Suprapubic skin (tissue), 4 donors: ENCODE measurements at places on chromosomes 4 and X.
A peak's percentile ranks its signal among the peaks of the same experiment; 100 is the strongest.

DNA sequence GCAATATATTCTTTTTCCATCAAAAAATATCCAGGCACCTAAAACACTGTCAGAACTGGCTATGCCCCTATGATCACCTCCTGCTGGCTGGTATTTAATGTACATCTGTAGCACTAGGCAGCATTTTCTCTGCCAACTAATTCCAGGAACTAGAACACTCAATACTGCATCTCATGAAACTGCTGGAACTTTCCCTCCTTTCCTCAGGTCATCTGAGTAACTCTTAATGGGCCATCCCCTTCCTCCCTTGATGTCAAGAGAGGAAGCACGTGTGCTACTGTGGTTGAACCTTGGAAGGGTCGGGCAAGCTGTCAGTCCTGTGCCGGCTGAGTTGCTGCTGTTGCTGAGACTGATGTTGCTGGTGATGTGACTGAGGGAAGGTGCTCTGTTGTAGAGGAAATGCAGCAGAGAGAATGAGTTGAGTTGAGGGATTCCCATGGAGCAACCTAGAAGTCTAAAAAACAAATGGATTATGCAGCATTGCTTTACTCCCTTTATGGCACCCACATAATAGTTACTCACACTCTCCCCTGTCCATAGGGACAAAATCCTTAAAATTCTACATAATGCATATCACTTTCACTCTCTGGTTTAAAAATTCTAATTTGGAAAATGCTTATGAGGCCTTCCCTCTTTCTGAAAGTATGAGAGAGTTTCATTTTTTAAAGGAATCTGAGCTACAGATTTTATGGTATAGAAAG is 39.5 kb downstream of the TMEM165 start:
- no peak for DNase-seq

DNA sequence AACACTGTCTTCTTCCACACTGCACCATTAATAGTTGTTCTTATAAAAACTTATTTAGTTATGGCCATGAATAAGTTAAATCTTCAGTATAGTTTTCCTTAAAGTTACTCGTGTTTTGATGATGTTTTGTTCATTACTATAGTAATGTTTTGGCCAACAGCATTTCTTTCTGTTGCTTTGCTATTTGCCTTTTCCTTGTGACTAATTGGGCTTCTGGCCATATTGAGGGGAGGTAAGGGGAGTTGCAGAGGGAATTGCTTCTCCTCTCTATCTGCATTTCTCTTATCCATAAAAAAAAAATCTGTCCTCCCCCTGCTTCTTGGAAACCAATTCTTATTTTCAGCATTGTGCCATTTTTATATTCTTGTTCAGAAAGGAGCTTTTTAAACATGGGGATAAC is 42.7 kb upstream of the ZCCHC12 start:
- no peak for DNase-seq

- no peak for DNase-seq
Observed at GRCh38 chr4:6986072-6986780, 56.9 kb upstream of the TADA2B start.

DNA sequence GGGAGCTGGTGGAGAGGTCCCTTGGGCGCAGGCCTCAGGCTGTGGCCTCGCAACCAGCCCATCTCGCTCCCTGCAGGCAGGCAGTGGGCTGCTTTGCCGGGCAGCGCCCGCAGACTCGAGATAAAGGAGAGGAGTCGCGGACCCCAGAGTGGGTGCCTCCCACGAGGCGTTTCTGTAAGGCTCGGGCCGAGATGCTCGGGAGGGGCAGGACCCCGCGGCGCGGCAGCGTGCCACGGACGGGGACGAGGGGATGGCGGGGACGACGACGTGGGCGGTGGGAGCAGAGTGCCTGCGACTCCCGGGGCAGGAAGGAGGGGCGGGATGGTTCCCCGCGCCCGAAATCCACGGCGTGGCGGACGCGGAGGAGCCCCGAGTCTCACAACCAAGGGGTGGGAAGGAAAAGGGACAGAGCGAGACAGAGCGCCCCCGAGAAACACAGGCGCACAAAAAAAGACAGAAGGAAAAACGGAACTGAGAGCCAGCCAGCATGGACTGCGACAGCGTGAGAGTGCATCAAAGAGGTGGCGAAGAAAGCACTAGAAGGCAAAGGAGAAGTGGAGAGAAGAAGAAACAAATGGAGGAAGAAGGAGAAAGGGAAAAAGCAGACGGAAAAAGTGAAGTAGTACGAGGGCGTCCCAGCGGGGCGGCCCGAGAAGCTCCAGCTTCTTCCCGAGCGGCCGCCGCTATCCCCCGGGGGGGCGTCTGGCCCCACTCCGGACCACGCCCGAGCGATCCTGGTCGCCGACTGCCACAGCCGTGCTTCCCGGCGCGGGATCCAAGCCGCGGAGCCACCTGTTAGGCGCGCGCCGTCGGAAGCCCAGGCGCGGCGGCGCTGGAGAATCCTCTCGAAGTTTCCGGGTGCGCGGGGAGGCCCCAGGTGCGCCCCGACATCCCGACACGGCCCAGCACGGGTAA is 1.5 kb downstream of the BEND4 start:
- no peak for DNase-seq

DNA sequence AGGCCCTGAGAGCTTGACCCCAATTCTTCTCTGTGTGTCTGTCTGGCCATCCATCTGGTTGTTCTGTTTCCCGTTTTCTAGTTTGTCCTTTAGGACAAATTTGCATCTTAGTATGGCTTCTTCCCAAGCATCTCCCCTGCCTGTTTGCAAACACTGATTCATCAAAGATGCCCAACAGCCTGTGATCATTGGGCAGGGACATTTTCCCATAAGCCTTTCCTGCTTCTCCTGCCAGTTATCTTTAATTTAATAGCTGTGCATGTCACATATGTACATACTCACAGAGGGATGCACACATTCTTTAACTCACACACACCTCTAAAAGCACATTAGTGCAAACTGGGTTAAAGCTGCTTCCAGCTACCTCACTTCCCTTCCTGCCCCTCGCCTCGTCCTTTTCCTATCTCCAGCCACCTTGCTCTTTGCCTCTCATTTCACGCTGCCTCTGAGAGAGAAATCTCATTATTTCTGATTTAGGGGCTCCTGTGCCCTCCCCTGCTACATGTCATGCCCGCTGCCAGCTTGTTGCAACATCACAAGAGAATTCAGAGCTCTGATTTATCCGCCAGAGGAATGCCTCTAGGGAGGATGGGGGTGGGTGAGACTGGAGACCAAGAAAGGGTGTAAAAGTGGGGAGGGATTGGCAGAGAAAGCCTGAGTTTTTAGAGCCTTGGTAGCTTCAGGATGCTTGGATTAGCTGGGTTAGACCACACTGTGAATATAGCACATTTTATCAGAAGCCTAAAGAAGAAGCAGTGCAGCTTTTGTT is 100.6 kb downstream of the NHS start:
- no peak for DNase-seq

DNA sequence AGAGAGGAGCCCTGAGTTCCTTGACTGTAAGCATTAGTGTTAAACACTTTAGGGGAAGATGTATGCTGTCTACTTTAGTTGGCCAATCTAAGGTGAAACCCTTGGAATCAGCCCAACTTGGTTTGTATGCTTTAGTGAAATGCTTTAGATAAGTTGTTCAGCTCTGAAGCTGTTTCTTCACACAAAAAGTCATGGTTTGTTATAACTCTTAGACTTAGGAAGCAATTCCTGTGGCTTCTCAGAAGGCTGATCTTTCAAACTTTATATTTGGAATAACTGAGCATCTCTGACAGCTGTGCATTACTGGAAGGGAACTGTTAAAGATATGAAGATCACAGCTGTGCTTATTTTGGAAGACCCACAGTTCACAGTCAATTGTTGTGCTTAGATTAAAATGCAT is 714.1 kb downstream of the FAT4 start:
- DNase-seq = no peak

GRCh38 chr4:7959078-7959477 is 19.4 kb upstream of the AFAP1 start:
- no peak for DNase-seq

- DNase-seq = no peak
Observed at GRCh38 chr4:171947400-171947799, 134.2 kb downstream of the GALNTL6 start.

DNA sequence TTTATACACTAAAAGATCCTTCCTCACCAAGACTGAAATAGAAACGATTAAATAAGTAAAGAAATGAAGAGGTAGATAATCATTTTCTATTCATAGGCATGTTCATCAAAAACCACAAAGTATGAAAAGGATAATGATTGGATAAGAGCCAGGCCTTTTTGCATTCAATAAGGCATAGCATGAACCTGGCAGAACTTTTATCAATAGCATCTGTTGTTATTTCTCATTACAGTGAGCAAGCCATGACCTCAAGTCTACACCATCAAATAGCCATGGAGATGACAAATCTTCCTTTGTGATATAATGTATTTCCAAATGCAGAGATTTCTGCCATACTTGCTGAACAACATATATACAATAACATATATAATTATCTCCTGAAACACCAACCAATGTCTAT is 206.0 kb upstream of the SLC7A11 start:
- no peak for DNase-seq

GRCh38 chr4:147578051-147578476 is 39.1 kb upstream of the TMEM184C start:
- DNase-seq = no peak

- no peak for DNase-seq
Observed at GRCh38 chr4:113114884-113115283, 65.4 kb downstream of the ANK2 start.

GRCh38 chr4:6710996-6711395 is 1.3 kb upstream of the MRFAP1L1 start:
- DNase-seq = no peak

- no peak for DNase-seq
Observed at GRCh38 chrX:44914532-44915198, 41.7 kb downstream of the KDM6A start.

DNA sequence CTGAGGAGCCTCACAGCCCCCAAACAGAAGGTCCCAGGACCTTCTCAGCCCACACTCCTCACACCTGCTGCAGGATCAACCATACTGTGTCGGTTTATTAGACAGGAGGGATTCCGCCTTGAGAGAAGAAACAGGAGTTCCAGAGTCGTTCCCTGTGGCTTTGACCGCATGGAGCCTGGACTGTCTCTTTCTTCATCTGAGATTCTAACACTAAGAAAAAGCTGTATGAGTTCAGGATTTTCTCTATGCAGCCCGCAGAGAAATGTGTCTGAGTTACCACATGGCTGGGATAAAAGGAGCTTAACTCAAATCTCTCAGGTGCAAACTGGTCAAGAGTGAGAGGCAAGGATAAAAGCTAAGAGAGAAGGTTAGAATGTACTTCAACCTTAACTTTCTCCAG is 126.7 kb downstream of the AFAP1 start:
- DNase-seq = no peak

DNA sequence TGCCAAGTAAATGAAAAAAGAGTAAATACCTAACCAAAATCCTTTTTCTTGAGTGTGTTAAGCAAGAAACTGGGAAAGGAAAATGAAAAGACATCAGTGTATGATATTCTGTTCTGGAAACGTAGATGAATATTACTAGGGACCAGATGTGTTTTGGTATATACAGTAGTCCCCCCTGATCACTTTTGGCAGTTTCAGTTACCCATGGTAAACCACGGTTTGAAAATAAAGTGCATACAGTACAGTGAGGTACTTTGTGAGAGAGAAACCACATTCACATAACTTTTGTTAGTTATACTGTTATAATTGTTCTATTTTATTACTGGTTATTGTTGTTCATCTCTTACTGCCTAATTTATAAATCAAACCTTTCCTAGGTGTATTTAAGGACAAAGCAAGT is 250.9 kb downstream of the TENM3 start:
- DNase-seq = no peak

- DNase-seq = no peak
Observed at GRCh38 chr4:148007792-148008191, 275.9 kb downstream of the ARHGAP10 start.

GRCh38 chr4:10045481-10045880 is 24.2 kb upstream of the SLC2A9 start:
- DNase-seq = no peak

DNA sequence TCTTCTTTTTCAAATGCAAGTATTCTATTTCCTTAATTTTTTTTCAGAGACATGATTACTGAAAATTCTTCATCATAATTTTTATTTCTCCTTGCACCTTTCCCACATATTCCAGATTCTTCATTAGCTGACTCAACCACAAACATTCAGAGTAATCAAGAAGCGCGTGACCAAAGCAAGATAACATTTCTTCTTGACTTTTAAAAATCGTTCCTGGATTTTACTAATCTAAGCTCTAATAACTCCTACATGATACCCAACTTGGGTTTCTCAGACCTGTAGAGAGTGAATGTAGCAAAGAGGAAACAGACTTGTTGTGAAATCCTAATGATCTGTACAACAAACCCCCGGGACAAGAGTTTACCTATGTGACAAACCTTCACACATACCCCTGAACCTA is 615.0 kb downstream of the TMA16 start:
- DNase-seq = no peak

DNA sequence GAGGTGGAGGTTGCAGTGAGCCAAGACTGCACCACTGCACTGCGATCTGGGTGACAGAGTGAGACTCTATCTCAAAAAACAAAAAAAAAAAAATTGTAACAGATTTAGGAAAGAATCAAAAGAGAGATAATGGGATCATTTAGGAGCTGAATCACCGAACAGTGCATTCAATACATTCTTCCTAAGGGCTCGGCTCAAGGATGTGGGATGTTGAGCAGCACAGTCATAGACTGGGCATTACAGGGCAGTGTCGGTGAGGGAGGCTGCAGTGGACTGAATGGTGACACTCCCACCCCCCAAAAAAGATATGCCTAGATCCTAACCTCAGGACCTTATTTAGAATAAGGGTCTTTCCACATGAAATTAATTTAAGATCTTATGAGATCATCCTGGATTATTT is 70.0 kb downstream of the EVC2 start:
- DNase-seq = no peak

- DNase-seq = peak; percentile 78
Observed at GRCh38 chrX:48957477-48957826, at the start of gene OTUD5. Gene OTUD5, minus strand, starts transcription at chrX:48957607. Its CDS starts 37 bp downstream, at chrX:48957570.

- no peak for DNase-seq
Observed at GRCh38 chrX:78124307-78124706, 15.1 kb downstream of the TAF9B start.

DNA sequence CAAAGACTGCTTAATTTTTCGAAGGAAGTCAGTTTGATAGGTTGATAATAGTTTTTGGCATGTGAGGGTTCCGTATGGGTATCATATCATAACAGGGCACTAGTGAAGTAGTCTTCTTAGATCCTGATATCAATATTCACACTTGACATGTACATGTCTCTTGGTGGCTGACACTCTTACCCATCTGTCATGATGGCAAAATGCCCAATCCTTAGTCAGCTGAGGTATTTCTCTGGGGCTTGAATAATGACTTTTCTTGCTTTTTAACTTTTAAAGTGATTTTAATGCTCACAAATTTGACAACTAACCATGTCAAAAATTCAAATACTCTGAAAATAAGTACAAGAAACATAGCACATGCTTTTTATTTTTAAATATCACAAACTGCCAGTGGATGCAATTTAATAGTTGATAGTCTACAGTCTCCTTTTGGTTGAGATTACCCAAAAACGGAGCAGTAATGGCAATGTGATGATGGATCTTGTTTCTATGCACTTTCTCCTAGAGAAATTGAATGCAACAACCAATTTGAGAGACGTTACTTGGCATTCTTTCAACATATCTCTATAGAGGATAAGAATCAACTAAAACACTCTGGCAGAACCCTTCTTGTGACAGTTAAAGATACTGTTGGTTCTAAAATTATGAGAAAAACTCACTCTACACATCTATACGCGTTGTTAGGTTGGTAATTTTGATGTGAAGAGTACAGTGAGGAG is 552.9 kb upstream of the PABPC4L start:
- DNase-seq = no peak

GRCh38 chr4:12439633-12440305 is 1011.1 kb upstream of the HS3ST1 start:
- no peak for DNase-seq
